ENCODE measurements at places on chromosomes 13 and 19.

DNA sequence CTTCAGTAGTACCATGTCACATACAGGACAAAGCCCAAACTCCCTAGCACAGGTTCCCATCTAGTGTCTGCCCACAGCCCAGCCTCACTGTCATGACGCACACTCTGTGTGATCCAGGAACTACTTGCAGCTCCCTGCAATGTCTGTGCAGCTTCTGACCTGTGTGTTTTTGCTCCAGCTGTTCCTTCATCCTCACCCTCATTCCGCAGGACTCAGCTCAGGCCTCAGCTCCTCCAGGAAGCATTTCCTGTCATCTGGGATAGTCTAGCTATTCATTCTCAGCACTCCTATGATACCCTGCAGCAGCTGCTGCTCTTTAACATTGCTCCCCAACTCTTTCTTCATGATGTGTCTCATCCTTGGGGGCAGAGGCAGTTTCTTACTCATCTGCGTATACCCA lies 56.1 kb downstream of the ENOX1 start:
- DNase-seq, result no peak

DNA sequence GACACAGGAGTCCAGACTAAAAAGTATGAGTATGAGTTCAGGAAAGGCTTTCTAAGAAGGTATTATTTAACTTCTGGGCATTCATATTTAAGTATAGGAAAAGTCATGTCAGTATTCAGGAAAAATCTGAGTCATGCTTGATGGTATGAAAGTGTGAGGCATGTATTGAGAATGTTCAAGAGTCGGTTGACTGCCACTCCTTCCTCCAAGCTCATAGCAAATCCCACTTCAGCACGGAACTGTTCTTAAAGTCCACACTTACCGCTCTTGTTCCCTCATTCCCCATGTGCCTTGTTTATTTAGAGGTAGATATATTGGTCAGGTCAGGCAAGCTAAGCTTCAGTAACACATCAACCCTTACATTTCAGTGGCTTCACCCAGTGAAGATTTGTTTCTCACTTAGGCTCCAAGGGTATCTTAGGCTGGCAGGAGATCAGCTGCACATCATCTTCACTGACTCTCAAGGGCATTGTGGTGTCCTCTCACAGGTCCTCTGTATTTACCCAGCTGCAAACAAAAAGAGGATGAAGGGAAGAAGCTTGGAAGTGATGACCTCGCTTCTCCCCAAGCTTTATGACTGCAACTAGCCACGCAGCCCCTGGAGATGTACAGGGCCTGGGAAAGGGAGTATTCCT lies 1189.2 kb downstream of the EFNB2 start:
- DNase-seq, result peak; percentile 79

DNA sequence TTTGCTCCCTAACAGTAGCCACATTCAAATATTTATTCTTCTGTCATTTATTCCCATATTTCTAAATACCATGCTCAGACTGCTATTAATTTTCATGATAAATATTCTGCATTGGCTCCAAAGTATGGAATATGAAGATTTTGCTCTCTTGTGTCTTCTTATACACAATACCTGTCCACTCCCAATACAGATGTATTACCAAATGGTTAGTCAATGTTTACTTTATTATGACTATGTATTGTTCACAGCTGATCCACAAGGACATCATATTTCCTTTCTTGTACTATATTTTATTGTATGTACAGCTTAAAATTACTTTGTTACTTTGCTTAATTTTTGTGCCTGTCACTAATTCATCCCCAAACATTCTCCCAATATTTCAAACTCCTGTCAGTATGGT lies 322.3 kb downstream of the OXGR1 start:
- no peak for DNase-seq

DNA sequence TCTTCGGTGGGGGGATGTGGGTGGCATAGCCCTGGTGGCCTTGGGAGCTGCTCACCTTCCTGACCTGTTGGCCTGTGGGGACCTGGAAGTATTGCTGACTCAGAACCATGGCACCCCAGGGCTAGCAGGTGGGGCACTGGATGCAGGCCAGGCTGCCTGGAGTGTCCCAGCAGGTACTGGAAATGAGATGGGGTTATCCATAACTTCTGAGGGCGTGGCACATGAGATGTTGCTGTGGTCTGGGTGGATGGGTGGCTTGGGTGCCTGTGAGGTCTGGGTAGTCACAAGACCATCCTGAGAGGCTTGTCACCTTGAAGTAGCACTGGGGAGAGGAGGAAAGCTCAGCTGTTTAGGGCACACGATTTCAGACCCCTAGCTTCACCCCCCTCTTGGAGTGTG lies 636 bp upstream of the RNF225 start:
- no peak for DNase-seq

DNA sequence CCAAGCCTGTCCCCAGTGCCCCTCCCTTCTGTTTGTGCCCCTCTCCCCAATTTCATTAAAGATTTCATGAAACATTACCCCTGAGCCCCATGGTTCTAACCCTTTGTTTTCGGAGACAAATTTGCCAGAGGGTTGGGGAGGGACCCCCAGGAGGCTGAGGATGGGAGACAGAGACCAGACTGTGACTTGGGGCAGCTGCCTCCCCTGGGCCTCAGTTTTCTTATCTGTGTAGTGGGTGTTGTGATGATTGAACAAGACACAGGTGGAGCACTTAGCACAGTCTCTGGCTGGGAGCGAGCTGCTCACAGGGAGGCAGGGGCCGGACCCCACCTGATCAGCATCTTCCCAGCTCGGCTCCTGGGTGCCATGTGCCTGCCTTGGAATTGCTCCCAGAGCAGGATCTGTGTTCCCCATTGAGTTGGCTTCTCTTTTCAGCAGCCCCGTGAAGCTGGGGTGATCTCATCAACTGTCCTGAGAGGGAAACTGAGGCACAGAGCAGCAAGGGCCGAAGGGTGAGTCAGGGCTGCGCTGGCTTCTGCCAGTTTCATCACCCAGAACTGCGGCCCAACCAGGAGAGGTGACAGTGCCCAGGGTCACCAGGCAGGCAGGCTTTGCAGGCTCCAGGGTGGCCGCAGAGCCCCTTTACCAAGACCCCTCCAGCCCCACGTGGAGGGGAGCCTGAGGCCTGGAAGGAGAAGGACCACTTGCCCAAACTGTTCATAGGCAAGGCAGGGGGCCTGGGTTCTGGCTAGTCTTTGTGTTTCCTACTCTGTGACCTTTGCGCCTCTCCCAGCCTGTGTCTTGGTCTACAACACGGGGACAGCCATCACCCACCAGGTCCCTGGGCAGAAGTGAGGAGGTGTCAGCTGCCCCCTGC lies 6.9 kb downstream of the IRF3 start:
- DNase-seq, result no peak

GRCh38 chr13:43156916-43157315 lies 133.5 kb downstream of the DNAJC15 start:
- DNase-seq, result no peak

- DNase-seq, result no peak
Measured at GRCh38 chr19:1505012-1505411, 7.8 kb downstream of the ADAMTSL5 start.

- peak; percentile 14 for DNase-seq
Measured at GRCh38 chr13:50685491-50685890, 158.0 kb downstream of the DLEU7 start.

DNA sequence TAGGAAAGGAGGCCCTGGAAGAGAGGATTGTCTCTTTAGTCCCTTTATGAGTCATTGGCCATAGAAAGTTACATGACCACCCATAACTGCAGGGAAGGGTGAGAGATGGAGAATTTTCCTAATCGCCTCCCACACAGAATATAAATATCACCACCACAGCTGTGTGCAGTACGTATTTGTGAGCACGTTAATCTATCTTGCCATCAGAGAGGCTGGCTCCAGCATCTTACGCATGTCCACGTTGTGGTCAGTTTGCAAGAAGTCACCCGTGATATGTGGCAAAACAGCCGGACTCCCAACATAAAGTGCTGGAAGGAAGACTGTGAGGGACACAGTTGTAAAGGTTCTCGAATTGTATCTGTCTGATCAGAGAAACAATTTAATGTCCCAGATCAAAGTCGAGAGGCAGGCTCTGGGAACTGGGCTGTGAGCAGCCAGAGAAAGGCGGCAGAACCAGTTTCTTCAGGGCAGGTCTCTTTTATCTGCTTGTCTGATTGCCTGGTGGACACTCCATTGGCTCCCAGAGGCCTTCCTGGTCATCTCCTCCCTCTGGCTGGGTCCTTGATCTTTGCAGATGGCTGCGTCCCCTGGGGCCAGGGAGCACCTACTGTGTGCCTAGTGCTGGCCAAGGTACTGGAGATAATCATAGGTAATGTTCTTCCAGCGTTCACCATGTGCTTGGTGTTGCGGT lies 74.9 kb downstream of the SIPA1L3 start:
- DNase-seq, result peak; percentile 61

- no peak for DNase-seq
Measured at GRCh38 chr13:60453490-60453889, 56.5 kb downstream of the TDRD3 start.

DNA sequence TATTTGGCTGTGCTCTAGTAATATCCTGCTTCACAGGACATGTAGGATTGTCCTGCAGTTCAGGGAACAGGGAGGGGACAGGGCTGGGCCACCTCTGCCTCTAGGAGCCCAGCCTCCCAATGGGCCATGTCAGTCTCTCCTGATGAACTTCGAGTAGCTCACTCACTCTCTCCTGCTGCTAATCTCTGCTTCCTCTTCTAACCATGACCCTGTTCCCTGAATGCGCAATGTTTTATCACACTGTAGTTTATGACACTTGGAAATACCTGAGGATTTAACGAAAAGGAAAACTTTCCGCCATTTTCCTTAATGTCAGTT lies 9.2 kb downstream of the PARP4 start:
- no peak for DNase-seq

GRCh38 chr19:5271145-5271544 lies 69.5 kb downstream of the PTPRS start:
- no peak for DNase-seq

- DNase-seq, result no peak
Measured at GRCh38 chr13:51243832-51244231, 21.6 kb downstream of the FAM124A start.

DNA sequence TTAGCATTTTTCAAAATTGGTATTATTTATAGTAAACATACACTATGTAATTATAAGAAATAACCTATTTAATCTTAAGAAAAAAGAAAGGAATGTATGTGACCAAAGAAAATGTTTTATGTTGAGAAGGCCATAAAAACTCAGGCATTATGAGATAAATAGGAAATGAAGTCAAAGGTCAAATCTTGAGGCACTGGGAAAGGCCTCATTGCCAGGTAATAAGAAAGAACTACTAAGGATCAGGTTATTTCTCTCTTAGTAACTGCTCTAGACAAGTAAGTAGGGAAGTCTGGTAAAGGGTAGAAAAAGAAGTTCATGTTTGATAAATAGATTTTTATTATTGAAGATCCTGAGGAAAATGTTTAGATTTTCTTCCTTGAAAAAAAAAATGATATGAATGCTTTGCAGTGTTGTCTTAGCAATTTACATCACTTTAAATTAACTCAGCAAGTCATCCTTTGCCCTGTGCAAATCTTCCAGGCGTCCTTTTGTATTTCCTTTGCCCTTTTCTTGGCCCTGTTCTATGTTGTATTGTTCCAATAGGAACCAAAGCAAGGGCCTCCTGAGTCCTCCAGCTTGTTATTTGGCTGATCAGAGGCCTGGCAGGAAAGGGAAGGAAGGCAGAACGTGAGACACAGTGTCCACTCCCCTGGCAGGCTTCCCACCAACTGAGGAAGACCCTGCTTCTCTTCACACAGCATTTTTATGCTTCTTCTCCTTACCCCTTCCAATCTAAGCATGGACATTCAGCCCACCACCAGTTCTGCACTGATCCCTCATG lies 260.4 kb upstream of the MIR17HG start:
- DNase-seq, result no peak

DNA sequence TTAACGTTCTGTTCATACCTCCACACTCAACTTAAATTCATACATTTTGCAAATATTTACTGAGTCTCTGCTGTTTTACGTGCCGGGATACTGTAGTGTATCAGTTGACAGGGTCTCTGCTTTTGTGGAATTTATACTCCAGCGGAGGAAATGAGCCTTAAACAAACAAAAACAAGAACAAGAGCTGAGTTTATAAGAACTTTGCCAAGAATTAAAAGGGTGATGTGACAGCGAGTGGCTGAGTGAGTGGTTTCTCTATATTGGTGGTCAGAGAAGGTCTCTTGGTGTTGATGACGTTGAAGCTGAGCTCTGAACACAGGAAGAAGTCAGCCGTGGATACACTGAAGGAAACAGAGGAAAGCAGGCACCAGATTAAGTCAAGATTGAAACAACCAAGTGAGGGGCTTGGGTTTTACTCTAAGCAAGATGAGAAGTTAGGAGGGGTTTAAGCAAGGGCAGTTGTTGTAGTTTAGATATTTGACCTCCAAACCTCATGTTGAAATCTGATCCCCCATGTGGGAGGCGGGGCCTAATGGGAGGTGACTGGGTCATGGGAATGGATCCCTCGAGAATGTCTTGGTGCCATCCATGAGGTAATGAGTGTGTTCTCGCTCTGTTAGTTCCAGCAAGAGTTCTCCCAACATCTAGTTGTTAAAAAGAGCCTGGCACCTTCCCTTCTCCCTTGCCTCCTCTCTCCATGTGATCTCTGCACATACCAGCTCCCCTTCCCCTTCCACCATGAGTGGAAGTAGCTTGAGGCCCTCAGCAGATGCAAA lies 248.3 kb downstream of the DCLK1 start:
- peak; percentile 50 for DNase-seq

DNA sequence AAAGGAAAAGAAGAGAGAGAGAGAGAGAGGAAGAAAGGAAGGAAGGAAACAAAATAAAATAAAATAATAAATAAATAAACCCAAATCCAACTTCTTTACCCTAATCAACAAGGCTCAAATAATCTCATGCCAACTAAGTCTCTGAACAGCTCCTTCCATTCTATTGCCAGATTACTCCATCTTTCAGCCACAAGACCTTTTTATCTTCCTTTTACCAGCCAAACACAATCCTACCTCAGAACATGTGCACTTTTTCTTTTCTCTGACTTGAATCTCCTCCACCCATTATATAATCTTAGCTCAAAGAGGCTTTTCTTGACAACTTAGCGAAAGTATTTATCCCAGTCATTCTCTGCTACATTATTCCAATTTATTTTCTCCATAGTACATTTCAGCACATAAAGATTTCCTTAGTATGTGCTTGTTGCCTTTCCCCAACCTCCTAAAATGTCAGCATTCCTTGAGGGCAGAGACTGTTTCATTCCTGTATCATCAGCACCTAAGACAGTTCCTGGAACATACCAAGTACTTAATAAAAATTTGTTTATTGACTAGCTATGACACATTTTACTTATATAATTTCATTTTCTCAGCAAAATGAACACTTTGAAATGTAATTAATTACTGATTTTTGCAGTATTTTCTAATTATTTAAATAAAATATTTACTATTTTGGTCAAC lies 33.5 kb upstream of the USPL1 start:
- no peak for DNase-seq

- no peak for DNase-seq
Measured at GRCh38 chr13:79867254-79867653, 386.3 kb downstream of the NDFIP2 start.

DNA sequence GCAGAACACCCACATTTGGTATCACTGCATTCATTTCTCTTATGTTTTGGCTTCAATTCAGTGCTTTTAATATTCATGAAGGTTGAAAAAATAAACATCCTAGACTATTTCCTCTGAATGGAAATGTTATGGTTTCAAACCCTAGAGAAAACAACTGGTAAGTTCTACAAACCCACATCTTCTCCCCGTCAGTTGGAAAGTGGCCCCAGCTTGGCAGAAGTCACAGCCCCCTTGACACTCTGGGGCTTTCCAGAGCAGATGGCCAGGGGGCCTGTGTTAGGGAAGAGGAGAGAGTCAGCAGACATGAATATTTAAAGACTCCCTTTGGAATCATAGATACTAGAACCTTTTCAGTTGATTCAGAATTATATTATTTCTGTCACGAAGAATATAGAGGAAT lies 123.9 kb downstream of the SHISA2 start:
- no peak for DNase-seq

All from SJSA1 (cell line).